ENCODE measurements at places on chromosomes 12 and 14.

- DNase-seq = no peak
Measured at GRCh38 chr12:5899675-5900074, 45.4 kb downstream of the ANO2 start.

- DNase-seq = peak; percentile 57
Measured at GRCh38 chr14:61296719-61297502, 15.8 kb upstream of the TMEM30B start.

DNA sequence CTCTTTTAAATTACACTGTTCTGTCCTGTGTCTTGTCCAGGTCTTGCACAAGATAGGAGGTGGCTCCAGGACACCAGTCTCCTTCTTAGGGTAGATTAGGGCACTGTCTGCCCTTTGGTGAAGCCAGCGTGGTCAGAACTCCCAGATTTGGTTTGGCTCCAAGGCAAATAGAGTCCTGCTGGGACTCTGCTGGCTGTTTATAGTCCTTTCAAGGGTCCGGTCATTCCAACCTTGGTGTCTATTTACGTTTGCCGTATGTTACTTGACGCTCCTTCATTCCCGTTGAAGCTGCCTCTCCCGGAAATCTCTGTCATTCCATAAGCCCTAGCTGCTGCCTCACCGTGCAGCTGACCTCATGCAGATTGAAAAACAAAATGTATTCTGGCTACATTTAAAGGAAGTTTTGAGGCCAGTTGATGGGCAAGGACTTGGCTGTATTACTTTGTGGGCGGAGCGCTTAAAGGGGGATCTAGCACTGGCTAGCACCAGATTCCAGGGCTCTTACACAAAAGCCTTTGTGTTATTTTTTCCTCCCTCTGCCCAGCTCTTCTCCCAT is 180.6 kb downstream of the AKAP6 start:
- peak; percentile 93 for DNase-seq

GRCh38 chr12:11026118-11026517 is 3.7 kb upstream of the TAS2R19 start:
- no peak for DNase-seq
